ENCODE measurements at places on chromosomes 12 and 14.

DNA sequence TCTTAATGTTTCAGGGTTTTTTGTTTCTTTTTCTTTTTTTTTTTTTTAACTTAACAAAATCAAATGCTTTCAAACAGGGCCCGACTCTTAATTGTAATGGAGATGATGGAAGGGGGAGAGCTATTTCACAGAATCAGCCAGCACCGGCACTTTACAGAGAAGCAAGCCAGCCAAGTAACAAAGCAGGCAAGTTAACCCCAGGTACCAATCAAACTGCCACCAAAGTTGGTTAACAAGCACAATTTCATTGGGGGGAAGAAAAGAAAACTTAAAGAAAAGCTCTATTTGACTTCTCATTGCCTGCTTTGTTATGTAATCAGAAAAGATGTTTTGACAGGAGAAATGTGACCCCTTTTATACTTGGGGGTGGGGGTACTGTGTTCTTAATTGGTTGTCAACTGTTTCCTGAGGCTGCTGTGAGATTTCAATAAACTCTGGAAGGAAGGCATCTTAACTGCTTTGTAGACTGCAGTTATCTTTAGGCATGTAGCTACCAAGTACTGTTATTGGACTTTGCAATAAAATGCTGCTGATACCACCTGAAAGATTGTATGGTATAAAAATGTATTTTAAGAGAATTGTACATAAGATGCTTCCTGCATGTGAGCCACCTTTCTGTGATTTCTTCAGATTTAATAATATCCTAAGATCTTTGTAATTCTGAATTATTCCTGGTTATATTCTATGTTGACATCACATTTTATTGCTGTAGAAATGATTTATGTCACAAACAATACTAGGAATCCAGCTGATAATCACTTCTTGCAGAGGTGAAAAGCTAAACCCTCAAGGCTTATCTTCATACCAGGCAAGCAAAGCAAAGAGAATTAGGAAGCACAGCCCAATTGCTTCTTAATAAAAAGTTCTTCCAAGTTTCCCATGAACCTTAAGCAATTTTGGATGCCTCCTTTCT lies 26.9 kb downstream of the MAPKAPK5 start:
- no peak for DNase-seq

GRCh38 chr14:101956179-101956885 lies 8.0 kb upstream of the DYNC1H1 start:
- DNase-seq, result no peak

DNA sequence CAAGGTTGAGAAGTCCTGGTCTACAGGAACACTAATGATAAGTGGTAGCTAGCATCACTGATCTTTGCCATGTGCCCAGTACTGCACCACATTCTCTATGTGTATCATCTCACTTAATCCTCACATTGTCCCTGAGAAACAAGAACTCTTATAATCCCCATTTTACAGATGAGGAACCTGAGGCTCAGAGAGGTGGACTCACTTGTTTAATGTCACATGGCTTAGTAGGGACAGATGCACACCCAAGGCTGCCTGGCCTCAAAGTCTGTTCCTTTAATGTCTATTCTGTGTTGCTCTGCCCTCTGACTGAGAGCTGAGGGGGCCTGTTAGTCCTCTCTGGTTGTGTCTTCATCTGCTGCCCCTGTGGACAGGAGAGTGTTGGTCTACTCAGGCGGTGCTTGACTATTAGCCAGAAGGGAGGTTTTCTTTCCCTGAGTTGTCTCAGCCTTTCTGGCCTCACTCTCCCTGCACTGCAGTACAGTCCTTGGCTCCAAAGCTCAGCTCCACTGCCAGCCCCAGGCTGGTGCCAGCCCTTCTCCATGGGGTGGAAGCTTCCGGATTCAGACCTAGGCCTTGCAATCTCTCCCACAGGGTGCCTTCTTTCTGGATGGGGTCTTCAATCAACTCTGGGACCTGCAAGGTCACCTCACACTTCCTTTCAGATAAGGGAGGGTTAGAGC lies 4.9 kb upstream of the DYNLL1 start:
- DNase-seq, result no peak

DNA sequence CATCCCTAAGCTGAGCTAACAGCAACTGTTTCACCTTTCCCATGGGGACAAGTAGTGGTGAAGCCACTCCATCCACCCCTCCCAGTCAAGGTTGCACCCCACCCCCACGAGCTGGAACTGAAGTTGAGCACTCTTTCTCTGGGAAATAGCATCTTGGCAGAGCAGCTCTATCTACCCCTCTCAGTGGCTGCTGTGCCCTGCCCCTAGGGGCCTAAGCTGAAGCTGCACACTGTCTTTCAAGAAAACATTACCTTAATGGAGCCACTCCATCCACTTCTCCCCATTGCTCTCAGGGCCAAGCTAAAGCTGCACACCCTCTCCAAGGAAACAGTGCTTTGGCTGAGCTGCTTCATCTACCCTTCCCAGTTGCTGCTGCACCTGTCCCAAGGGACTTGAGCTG lies 170.6 kb upstream of the CCDC196 start:
- DNase-seq, result no peak

- DNase-seq, result no peak
Measured at GRCh38 chr12:49733219-49734017, 7.9 kb upstream of the TMBIM6 start.

Measured in MCF 10A (cell line).